ENCODE measurements at places on chromosomes 13 and 19.

- no peak for DNase-seq
Observed at GRCh38 chr13:25988661-25989060, 63.2 kb downstream of the SHISA2 start.

DNA sequence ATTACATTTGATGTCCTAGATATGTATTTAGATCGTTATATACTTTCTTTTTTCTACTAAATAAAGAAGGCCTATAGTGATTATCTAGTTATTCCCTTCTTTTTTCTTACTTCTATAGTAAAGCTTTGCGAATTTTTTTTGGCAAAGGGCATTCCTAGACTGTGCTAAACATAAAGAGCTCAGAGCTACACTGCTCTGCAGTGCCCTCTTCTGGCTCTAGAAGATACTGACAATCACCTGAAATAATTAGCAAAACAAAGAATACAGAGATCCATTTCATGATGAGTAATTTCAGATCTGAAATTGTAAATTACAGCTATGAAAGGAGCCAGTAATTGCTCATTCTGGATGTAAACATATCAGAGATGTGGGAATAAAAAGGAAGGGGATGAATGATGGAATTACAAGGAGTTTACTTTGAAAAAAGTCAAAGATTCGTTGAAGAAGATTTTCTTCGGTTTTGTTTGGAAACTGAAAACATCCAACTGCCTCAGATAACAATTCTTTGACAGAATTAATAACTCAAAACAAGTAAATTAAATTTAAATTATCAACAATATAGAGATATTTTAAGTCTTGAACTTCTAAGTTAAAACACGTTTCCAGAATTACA, 288.5 kb downstream of the NALCN start:
- DNase-seq = peak; percentile 30

DNA sequence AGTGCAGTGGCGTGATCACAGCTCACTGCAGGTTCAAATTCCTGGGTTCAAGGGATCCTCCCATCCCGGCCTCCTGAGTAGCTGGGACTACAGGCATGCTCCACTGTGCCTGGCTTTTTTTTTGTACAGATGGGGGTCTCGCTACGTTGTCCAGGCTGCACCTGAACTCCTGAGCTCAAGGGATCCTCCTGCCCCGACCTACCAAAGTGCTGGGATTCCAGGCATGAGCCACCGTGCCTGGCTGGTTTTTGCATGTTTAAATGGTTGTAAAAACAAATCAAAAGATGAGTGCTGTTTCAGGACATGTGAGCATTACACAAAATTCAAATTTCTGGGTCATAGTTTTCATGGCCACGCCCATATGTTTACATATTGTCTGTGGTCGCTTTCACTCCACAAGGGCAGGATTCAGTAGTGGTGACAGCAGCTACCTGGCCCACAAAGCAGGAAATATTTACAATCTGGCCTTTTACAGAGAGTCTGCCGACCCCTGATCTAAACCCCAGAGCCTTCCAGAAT, 5.3 kb downstream of the MATK start:
- DNase-seq = no peak

GRCh38 chr19:16435238-16435917, 36.4 kb downstream of the EPS15L1 start:
- DNase-seq = no peak

- peak; percentile 74 for DNase-seq
Observed at GRCh38 chr13:79541426-79542049, 60.6 kb downstream of the NDFIP2 start.

DNA sequence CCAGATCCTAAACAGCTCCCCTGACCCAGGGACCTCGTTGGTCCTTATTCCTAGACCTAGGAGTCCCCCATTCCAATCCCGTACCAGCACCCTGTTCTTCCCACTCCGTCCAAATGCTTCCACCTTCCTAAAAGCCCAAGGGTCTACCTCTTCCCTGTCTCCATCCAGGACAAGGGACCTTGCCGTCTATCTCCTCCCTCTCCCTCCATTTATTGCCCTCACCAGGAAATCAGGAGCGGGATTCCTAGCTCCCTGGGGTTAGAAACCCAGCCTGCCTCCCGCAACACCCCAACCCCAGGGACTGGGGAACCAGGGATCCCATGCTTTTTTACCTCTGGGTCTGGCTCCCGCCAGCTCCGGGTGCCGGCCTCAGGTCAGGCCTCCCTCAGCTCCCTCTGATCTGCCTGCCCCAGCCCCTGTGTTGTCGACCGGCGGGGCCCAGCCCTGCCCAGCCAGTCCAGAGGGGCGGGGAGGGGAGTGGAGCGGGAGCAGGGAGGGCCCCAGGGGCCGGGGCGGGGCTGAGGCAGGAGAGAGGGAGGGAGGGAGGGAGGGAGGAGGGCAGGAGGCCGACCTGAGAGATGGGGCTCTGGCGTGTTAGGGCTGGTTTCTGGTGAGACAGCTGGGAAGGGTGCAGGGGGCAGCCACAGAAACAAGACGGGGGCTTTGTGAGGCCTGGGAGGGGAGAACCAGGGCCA, at the start of gene B3GNT8:
B3GNT8 (minus strand) TSS at position 423 of the 695 bp plus-strand sequence. CDS start 596 bp downstream, outside the sequence.
- peak; percentile 31 for DNase-seq

DNA sequence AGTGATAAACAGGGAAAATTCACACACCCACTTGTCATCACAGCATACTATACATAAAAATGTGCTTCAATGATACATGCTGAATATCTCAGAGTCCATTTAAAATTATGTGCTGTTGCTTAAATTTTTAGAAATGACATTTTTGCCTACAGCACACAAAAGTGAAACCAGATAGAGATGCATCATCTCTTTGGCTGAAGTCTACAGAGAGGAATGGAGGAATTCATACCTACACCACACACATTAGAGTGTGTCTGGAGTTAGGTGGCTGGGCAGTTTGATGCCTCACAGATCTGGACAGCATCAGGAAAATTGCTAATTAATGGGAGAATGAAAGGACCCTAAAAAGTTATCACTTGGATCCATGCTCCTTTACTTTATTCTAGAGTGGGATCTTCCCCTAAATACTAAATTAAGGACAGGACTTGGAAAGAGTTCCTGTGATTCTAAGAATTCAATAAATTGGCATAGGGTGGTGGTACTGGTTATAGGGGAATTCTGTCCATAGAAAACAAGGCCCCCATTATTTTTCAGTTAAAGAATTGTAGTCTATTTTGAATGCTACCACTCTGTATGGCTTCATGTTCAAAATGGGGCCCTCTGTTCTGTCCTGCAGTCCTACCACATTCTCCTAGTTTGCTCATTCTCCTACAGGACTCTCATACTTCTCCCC, 41.3 kb downstream of the RCBTB2 start:
- DNase-seq = peak; percentile 24

DNA sequence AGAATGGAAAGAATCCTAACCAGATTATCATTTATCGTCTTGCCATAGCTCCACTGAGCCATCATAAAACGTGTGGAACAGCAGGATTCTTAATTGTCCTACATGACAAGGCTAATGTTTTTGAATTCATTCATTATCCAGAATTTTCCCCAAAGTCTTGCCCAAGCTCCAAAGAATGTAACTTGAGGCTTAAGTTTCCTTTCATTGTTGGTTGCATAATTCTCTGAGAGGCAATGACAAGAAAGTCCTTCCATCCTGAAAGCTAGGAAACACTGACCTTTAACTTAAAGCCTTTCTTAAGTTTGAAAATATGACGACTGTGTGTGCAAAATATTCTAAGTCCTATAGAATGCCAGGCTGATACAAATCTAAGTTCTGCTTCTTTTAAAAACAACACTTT, 546.1 kb downstream of the SUCLA2 start:
- no peak for DNase-seq

DNA sequence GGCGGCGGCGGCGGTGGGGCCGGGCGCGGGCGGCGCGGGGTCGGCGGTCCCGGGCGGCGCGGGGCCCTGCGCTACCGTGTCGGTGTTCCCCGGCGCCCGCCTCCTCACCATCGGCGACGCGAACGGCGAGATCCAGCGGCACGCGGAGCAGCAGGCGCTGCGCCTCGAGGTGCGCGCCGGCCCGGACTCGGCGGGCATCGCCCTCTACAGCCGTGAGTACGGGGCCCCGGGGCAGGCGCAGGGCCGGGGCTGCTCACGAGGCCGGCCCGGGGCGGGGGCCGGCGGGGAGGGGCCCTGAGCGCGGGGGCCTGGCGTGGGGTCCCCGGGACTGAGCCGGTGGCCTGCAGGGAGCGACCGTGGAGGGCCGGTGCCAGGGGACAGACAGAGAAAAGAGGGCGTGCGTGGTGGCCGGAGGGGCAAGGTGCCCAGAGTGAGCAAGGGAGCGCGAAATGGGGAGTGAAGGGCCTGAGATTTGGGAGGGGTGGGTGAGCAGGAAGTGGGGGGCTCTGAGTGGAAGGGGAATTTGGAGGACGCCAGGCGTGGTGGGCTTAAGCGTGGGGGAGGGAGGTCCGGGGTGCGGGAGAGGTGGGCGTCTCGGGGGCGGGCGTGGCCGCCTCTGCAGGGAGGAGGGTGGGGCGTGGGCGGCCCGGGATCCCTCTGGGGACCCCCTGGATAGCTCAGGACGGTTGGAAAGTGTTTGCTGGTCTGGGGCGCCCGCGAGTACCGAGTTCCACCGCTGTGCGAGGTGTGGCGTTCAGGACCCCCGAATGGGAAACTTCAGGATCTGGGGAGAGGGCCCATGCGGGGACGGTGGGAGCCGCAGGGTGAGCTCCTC, 575 bp downstream of the CARM1 start:
- peak; percentile 22 for DNase-seq

DNA sequence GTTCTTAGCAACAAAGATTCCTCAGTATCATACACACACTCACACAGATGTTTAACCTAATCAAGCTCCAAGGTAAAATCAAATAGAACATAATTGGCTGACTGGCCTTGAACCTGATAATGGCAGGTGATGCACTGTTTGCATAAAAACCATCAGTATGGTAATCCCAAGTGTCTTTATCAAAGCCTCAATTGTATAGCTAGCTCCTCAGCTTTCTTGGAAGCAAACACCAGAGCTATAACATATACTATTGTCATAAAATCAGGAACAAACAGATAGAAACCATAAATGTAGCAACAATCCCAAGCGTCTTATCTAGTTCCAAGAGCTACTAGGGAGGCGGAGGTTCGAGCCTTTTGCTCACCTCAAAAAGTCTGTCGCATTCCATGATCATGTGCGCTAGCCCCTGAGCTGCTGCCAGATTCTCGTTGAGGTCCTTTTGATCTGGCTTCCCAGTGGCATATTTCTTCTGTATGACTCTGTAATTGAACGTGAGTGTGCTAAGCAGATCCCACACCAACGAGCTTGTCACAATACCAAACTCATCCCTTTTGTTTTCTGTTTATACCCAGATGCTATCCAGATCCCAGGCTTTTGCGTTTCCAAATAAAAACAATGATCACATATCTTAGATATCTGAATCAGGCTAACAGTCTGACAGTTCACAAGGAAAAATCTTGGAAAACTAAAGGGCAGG, 95.3 kb downstream of the KL start:
- DNase-seq = no peak

DNA sequence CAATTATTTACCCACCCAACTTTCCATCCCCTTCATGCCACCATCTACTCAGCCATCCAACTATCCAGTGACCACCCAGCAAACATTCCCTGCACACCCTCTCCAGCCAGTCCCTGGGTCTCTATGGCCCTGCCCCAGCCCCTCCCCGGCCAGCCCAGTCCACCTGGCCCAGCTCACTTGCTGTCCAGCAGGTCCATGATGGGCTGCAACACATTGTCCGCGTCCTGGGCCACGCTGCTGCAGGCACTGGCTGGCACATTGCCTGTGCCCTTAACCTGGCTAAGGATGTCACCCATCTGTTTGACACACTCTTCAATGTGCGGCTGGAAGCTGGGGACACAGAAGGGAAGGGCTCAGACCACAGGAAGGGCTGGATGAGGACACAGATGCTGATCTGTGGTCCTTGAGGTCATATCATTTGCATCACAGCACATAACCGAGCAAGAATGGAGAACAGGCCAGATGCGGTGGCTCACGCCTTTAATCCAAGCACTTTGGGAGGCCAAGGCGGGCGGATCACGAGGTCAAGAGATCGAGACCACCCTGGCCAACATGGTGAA, 61.6 kb downstream of the UNC13A start:
- DNase-seq = no peak

DNA sequence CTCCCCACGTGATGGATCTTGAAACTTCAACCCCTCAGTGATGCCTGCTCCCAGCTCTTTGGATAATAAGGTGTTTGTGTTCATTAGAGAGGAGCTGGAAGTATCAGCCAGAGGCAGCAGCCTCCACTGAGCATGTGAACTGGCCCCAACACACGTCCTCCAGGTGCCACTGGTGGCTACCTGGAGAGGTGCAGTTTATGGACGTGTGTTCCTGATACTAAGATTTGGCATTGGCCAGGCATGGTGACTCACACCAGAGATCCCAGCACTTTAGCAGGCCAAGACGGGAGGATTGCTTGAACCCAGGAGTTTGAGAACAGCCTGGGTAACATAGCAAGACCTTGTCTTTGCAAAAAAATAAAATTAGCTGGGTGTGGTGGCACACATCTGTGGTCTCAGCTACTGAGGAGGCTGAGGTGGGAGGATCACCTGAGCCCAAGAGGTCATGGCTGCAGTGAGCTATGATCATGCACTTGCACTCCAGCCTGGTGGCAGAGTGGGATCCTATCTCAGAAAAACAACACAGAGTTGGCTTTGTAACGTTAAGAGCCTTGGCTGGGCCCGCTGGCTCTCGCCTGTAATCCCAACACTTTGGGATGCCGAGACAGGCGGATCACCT, 34.4 kb downstream of the SLC25A42 start:
- DNase-seq = no peak

DNA sequence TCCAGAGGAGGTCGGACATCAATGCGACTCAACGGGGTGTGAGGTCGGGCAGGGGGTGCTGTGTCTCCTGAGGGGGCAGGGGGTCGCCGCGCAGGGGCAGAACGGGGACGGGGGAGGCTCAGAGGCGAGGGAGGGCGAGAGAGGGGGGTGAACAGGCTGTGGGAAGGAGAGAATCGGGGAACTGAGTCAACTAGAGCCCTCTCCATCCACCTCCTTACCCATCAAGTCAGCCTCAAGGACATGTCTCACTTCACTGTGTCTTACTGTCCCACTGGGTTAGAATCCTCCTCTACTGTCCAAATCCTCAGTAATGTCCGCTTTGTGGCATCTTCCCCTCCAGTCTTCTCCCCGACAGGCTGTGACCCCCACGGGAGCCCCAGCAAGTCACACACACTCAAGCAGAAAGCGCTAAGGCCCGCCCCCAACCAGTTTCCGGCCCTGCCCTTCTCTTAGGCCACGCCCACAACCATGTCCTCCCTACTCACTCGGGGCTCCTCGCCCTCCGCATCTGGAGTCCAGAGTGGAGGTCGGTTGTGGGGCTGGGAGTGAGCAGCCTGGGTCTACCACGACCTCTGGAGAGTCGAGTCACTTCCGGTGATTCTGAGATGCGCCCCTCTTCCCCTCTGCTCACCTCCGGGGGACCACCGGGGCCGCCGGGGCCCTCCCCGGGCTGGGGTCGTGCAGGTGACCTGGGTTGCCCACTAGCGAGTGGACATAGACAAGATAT, 9.3 kb downstream of the PLEKHA4 start:
- peak; percentile 82 for DNase-seq

GRCh38 chr19:47093254-47093653, 20.3 kb downstream of the ZC3H4 start:
- DNase-seq = no peak
